ENCODE measurements at places on chromosomes 6 and 20.
A peak's percentile ranks its signal among the peaks of the same experiment; 100 is the strongest.

GRCh38 chr6:37814374-37814773 lies 5.2 kb upstream of the ZFAND3 start:
- no peak for DNase-seq

DNA sequence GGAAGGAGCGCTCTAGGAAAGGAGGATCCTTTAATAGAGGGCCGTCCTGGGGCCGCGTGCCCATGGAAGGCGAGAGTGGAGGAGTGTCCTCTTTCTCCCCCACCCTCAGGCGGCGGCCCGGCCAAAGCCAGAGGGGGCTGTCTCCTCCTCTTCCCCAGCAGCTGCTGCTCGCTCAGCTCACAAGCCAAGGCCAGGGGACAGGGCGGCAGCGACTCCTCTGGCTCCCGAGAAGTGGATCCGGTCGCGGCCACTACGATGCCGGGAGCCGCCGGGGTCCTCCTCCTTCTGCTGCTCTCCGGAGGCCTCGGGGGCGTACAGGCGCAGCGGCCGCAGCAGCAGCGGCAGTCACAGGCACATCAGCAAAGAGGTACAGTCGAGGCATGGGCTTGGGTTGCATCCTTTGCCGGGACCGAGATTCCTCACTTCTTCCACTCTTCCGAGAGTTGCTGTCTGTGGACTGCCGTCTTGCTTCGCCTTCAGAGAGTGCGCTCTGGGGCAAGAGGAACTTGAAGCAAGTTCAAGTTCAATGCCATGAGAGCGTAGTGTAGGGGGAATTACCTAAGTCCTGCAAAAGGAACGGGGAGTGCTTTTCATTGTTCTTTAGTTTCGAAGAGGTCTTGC lies at the start of gene LAMA2:
LAMA2 (plus strand) TSS at position 148 of the 621 bp plus-strand sequence; CDS start at position 256, 108 bp downstream.
- DNase-seq = peak; percentile 92

DNA sequence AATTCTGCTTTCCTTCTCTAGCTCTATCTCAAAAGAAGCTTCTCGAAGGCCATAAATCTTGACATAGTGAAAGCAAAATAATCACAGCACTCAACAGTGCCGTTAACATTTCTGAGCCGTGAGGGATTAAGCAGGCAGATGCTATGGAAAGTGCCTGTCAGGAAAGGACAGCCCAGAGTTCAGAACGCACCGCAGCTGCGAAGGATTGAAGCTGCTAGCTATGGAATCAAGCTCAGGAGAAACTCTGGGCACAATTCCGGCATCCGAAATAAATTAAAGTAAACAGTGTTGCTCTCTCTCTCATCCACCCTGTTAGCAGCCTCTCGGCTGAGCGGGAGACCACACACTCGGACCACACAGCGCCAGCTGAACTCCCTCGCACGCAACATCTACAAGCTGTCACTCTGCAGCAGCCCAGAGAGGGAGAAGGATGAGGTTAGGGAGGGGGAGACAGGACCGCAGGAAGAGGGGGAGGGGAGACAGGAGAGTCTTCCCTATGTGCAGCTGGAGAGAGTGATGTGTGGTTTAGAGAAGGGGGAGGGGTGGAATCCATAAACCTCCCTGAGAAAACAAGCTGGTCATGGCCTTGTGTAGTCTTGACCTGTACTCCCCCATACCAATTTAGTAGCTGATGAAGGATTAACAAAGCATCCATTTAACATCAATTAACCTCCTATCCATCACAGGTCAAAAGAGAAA lies 9.0 kb downstream of the EXOC2 start:
- no peak for DNase-seq

DNA sequence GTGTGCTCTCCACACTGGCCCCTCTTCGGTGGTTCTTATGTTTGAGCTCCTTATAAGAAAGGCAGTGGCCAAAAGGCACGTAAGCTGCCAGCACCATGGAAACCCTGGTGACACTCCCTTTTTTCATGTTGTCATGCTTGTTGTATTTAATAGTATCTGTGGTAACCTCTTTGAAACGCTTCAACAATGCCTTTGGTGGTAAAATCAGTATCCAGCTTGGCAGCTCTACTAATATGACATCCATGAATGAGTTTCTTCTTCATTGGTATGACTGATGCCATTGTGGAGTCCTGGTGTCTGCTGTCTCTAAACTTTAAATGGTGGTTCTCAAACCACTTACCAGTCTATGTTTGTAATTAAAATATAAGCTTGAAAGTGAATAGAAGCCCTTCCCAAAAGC lies 10.7 kb upstream of the MYLK2 start:
- no peak for DNase-seq

GRCh38 chr6:1963596-1963995 lies 281.8 kb downstream of the GMDS start:
- no peak for DNase-seq

DNA sequence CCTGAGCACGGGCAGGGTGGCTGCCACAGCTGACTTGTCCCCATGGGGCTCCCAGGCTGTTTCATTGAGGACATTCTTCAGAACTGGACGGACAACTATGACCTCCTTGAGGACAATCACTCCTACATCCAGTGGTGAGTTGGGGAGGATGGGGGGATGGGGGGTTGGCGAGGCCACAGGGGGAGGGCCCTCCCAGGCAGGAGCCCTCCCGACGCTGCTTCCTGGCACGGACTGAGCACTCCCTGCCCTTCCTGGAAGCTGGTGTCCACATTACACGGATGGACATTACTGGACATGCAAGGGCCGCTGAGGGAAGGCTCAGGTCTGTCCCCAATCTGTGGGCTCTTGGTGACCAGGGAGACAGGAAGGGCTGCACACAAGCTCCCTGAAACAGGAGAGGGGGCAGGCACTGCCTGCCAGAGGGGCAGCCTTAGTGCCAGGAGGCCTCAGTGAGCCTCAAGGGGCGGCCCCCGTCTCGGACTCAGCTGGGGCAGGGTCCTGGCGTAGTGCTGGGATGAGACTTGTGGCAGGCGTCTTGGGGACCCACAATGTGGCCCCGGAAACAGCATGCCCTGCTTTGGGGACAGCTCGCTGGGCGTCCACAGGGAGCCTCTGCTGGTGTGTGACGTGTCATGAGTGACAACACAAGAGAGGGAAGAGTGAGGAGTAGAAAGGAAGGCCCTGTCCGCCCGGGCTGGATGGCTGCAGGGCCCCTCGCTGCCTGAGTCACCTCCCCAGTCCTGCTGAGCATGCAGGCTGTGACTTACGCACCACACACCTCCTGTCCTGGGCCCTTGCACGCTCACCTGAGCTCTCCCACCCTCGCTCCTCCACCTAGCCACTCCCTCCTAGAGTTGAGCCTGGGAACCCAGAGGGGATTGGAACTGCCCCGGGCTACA lies 5.1 kb downstream of the OGFR start:
- no peak for DNase-seq

DNA sequence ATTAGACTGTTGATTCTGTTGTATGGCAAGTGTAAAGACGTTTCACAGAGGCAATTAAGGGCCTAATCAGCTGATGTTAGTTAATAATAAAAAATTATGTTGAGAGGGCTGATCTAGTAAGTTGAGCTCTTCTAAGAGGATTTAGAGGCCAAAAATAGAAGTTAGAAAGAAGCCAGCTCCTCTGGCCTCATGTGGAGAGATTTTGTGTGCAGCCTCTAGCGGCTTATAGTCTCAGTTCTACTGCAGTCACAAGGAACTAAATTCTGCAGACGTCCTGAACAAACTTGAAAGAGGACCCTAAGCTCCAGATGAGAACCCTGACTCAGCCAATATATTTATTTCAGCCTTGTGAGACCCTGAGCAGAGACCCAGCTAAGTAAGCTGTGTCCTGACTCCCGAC lies 498.6 kb downstream of the BTBD3 start:
- DNase-seq = no peak

- DNase-seq = peak; percentile 24
Observed at GRCh38 chr20:61800359-61801064, 265.2 kb downstream of the TAF4 start.

DNA sequence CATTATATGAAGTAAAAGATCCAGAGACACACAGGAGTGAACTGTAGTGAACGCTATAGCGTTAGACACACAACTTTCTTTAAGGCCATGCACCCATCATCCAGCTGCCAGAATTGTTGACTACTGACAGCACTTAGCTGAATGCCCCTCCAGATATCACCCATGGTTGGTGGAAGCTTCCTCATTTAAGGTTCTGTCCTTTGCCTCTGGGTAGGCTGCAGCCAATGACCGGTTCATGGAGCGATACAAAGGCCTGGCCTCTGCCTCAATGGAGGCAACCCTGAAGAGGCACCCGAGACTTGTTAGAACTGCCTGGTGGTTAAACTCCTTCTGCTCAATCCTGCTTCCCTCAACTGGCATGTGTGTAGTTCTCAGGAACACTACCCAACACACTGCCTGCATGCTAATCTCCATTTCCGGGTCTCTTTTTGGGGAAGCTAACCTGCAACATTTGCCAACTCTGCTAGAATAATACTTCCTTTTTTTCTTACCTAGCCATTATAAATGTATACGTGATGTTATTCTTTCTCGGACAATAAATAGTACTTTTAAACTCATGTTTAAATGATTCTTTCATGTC lies 49.8 kb upstream of the THEMIS start:
- no peak for DNase-seq

- DNase-seq = no peak
Observed at GRCh38 chr6:107560657-107561056, 70.7 kb downstream of the SOBP start.

GRCh38 chr6:122996794-122997505 lies 915 bp downstream of the CLVS2 start:
- no peak for DNase-seq

GRCh38 chr20:25315418-25316210 lies 67.7 kb downstream of the PYGB start:
- no peak for DNase-seq

- DNase-seq = no peak
Observed at GRCh38 chr6:29490552-29490951, 2.8 kb upstream of the MAS1L start.

GRCh38 chr6:49384904-49385303 lies 78.1 kb downstream of the MMUT start:
- no peak for DNase-seq

DNA sequence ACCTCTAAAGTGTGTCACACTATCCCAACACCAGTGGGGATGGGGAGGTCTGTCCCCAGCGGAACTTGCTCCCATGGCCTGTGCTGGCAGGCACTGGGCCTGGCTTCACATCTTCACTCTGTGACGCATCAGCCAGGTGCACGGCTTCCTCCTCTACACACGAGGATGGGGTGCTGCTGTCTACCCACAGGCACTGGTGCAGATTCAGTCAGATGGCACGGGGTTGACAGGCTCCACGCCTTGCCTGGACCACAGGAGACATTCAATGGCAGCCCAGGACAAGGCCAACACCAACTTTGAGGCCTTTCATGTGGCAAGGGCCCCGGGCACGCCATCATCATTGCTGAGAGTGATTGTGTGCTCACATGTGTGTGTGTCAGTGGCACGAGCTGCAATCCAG lies 92.4 kb downstream of the TMEM242 start:
- DNase-seq = no peak

- DNase-seq = no peak
Observed at GRCh38 chr6:14754751-14755513, 490.9 kb upstream of the JARID2 start.

DNA sequence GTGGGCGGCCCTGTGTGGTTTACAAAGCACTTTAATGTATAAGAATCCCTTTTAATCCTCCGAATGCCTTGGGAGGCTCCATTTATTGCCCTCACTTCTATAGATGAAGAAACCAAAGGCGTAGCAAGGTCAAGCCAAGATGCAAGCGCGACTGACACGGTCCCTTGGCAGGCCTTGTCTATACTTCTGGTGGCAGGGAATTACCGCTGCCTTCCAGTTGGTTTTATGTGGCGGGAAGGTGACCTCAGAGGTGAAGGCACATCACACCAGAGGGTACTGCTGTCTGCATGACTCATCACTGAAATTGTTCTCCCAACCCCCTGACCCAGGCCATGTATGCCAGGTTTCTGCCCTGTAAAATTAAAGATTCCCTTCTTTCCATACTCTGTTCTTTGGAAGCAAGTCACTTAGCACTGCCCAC lies 36.1 kb upstream of the NAA20 start:
- DNase-seq = no peak

GRCh38 chr6:138235205-138235604 lies 16.9 kb upstream of the PBOV1 start:
- DNase-seq = no peak

DNA sequence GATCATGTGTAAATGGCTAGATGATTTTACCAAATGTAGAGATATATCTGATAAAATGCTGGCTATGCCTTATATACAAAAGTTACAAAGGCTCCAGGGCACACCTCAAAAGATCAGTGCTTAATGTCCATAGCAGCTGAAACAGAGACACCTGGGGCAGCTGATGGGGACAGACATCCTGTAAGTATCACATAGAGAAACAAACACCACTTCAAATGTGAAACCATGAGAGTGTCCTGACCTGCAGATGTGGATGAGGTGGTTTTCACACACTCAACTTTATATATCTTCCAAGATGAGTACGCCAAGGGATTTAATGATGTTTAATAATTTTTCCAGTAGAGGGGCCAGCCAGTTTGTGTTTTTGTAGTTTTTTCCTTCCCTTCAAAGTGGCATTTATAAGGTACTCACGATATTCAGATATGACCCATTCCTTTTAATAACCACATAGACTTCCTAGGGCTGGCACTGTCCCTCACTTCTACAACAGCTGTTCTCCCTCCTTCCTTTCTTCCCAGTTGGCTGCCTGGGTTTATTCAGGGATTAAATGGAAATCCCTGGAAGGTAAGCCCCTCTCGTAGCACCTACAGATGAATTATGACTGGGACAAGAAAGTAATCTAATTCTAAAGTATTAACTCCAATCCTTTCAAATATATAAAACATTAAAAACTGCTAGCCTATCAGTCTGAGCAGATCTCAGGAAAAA lies 50.3 kb upstream of the MCM9 start:
- DNase-seq = no peak

DNA sequence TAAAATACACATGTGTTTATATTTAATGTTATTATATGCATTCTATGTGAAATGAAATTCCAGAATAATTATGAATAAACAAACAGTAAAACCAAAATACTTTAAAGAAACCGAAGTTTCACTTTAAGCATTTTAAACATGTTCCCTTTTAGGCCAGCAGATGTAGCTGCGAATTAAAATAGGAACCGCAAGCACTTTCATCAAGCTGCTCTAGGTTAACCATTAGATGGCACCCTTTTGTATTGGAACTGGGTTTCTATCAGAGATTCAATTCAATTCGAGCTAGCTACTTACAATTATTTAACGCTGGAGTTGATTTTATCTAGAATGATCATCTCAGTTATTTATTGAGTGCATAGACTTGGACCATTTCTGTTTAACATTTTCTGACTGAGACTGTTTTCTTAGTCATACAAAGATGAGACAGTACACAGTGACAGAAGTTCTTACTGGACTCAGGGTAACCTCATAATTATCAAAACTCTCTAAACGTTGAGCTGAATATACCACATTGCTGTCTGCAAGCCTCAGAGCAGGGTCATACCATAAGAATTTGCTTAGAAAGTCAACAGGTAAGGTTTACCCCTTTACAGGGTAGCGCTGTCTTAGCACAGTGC lies 8.5 kb downstream of the TMEM242 start:
- no peak for DNase-seq

DNA sequence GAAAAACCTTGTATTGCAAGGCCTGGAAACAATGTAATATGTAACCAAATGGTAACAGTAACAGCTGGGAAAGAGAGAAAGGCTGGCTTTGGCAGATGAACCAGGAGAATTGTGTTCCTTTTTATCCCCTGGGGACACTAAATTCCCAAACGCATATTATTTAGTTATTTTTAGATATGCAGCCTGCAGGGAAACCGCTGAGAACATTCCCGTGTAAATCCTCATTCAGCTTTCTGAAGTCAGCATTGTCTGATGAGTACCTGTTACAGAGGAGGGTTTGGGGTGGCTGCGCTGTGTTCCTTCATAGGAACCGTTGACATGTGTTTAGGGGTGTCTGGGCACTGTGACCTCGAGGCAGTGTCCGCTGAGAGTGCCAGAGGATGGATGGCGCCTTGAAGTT lies 101.3 kb downstream of the SMOC2 start:
- DNase-seq = no peak

All from Right ventricle myocardium superior (tissue), 1 donor.